ENCODE measurements at places on chromosomes 1 and 21.

GRCh38 chr1:91774520-91775203 lies 111.3 kb downstream of the TGFBR3 start:
- DNase-seq, result no peak

DNA sequence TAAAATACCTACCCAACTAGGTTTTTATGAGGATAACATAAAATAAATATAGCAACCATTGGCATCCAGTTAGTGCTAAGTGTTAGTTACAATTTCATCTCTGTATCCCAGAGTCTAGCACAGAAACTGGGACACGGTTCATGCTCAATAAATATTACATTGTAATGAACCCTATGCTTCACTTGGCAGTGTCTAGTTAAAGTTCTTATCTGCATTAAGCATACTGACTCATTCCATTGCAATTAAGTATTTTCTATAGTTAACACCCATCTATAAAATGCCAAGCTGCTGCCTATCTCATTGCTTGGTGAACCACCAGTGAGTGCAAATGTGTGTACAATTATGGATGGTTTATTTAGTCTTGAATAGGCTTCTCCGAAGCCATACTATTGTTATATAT lies 15.2 kb downstream of the CHML start:
- no peak for DNase-seq

- no peak for DNase-seq
These were observed 168.8 kb downstream of the GABPA start for GRCh38 chr21:25903607-25904006.

DNA sequence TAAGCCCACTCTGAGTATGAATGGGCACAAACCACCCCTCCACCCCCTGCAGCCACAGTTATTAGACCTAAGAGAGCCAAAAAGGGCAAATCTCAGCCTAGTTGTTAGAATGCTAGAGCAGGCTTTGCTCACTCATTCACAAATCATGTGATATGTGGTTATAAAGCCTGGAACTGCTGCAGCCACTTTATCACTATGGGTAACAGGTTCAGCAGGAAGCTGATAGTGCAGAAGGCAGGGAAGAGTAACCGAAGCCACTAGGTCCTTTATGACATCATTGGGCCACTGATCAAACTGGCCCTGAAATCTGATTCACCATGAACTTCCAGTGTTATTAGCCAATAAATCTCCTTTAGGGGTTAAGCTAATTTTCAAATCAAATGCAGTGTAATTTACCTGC lies 134.7 kb downstream of the GRIK1 start:
- DNase-seq, result no peak

- DNase-seq, result no peak
These were observed 31.7 kb downstream of the IFNGR2 start for GRCh38 chr21:33434770-33435360.

GRCh38 chr1:29669158-29669871 lies 433.0 kb downstream of the PTPRU start:
- no peak for DNase-seq

DNA sequence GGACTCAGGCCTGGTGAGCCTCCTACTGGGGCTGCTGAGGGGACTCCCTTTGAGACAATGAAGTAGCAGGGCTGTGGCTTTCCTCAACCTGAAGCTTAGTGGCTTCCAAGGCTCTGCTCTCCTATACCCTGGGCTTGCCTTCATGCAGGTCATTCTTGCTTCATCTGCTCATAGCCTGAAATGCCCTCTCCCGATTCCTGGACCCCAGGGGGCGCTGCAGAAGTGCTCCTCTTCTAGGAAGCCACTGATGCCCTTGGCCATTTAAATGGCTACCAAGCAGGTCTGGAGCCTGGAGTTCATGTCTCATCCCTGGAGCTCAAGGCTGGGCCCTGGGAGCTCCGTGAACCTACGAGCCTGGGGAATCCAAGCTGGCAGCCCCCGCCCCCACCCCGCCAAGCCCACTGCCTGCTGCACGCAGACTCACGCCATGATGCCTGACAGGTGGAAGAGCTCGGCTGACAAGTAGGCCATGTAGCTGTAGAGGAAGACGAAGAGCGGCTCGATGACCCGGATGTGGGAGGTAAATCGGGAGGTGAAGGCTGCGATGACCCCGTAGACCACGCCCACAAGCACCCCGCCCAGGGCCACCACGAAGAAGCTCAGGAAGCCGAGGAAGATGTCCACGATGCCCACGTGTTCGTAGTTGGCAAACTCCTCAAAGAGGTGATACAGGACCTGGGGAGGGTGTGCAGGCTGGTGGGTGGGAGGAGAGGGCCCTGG lies 45.7 kb downstream of the SLC9A1 start:
- no peak for DNase-seq

- DNase-seq, result no peak
These were observed 13.6 kb upstream of the PRDM15 start for GRCh38 chr21:41892726-41893125.

GRCh38 chr1:106910798-106911197 lies 145.7 kb upstream of the PRMT6 start:
- no peak for DNase-seq

- no peak for DNase-seq
These were observed 45.9 kb upstream of the PRMT6 start for GRCh38 chr1:107010582-107010981.

DNA sequence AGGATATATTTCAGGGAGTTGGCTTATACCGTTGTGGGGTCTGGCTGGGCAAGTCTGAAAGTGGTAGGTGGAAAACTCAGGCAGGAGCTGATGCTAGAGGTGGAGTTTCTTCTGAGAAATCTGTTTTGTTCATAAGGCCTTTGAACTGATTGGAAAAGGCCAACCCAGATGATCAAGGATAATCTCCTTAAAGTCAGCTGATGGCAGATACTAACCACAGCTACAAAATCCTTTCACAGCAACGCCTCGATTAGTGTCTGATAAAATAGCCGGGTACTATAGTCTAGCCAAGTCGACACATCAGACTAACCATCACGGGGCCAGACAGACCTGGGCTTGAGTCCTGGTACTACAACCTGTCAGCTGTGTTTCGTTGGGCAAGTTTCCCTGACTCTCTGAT lies 21.4 kb downstream of the OPRD1 start:
- DNase-seq, result no peak

DNA sequence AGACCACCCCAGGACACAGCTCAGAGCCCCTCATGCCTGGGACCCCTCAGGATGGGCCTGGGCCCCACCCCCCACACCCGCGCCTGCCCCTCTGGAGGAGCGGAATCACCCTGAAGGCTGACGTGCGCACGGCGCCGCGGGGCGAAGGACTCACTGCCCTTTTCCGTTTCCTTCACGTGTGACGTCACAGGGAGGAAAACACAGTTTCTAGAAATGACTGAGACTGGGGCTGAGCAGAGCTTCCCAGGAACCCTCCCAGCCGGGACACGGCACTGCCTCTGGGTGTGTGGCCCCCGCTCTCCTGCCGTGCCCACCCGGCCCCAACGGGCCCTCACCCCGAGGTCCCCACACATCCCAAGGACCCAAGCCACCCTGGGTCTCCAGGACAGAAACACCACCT lies 5.4 kb upstream of the TNFRSF4 start:
- DNase-seq, result peak; percentile 48

DNA sequence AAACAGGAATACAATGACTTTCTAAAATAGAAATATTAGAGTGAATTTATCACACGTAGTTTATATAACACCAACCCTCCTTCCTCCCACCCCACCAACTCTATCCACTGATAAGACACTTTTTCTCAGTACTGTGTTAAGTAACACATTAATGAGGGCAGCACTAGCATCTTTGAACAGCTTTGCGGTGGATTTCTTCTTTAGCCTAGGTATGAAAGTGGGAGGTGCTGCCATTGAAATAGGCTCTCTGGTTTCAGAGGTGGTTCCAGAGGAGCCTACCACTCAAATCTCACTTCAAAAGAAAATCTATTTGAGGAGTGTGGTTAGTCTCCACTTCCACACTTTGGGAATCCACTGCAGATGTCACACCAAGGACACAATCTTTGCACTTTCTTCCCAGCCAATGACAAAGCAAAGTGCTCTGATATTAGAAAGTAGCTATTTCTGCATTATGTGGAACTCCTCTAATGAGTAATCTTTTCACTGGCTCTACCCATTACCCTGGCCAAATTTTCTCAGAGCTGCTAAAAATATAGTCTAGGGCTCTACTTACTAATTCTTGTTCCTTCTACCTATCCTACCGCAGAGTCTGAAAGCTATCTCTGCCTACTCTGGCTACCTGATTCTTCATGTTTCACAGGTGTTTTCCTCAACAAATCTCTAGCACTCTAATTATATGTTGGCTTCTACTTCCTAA lies 1667.8 kb downstream of the MRPL39 start:
- no peak for DNase-seq

GRCh38 chr1:196063952-196064351 lies 544.3 kb downstream of the KCNT2 start:
- no peak for DNase-seq

GRCh38 chr1:68211761-68212380 lies 20.5 kb downstream of the WLS start:
- no peak for DNase-seq

- DNase-seq, result no peak
These were observed 111.5 kb downstream of the CNIH3 start for GRCh38 chr1:224727351-224728289.

DNA sequence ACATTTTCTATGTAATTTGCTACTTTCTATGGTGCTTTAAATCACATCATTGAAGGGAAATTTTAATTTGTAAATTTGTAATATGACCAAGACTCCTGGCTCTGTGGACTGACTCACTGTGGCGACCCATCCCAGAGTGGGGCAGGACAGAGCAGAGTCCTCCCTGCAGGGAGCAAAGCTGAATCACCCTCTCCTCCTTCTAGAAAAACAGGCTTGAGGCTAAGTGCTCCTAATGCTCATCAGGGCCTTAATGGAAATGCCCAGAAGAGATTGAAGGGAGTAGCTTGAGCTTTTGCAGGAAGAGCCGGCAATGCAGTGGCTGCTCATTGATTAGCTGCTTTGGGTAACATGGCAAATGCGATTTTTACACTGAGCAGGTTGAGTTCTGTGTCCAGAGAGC lies 16.8 kb downstream of the S100A10 start:
- DNase-seq, result no peak

DNA sequence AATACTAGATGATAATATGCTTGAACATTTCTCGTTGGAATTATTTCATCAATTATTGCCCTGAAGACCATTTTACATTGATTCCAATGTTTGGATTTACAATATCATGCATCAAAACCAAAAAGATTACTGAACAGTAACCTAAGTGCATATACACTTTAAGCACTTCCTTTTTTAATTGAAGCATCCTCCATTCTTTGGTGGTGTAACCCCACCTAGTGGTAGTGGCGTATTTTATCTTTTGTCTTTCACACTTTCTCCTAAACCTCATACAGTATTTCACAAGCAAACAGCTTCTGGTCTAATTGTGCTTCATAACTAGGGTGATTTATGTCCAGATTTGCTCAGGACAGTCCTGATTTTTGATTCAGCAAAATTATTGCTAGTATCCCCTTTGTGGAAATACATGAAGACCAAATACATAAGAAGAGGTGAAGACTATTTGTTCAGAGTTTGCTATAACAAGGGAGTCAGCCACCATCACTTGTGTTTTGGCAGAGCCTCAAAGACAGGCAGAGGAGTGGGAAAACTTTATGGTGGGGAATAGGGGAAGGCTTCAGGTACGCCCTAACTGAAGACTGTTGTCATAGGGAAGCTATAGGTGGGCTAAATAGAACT lies 3.4 kb upstream of the NVL start:
- DNase-seq, result no peak

DNA sequence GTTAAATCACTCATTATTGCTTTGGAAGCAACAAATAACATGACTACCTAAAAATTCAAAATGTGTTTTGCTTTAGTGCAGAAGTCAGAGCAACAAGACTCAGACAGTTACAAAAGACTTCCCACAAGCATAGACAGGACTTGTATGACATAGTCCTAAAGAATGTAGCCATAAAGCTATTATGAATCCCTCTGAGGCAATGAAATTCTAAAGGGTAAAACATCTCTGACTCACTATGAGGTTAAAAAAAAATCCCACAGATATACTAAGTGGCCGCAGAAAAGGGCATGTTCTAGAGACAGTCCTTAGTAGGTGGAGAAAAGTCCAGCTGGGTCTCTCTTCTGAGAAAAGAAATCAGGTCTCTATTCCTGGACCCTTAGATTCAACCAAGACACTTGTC lies 4.9 kb downstream of the PRKAB2 start:
- no peak for DNase-seq

GRCh38 chr1:193408782-193409293 lies 222.4 kb upstream of the B3GALT2 start:
- no peak for DNase-seq

- no peak for DNase-seq
These were observed 168.0 kb downstream of the GRIK3 start for GRCh38 chr1:36866169-36866814.

DNA sequence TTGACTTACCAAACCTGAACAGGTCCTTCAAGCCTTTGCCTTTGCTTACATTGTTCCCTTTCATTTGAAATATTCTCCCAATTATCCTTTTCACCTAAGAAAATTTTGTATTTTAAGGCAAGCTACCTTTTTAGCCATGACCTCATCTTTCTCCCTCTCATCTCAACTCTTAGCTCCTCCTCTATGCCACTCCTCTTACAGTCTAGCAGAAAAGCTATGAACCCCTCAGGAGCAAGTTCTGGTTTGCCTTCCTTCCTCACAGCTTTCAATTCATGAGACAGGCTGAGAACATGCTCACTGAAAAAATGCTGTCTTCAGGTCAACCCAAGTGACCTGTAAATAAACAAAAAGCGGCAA lies 8.3 kb upstream of the MUTYH start:
- no peak for DNase-seq
